ENCODE measurements at places on chromosomes 2 and 18. TPM values are rescaled to one million over a fixed set of nuclear protein-coding genes. Genes with fewer than 3 reads are reported as not detected.

Gene IMPA2
- polyA plus RNA-seq = 10.2 TPM

Gene GCG
- not detected for polyA plus RNA-seq

Gene TMEFF2
- 85.6 TPM for polyA plus RNA-seq

Gene GLI2
- 9.9 TPM for polyA plus RNA-seq

Gene GCA
- polyA plus RNA-seq = 32.3 TPM

Gene SKA1
- polyA plus RNA-seq = 3.7 TPM

Gene CHPF
- polyA plus RNA-seq = 86.6 TPM

Gene TNFAIP6
- polyA plus RNA-seq = 0.60 TPM

Gene MSTN
- polyA plus RNA-seq = 2.1 TPM

Gene KCNK3
- polyA plus RNA-seq = 36.0 TPM

Gene OSGEPL1
- 17.4 TPM for polyA plus RNA-seq

Gene LINC00305
- not detected for polyA plus RNA-seq

Gene TXNDC9
- polyA plus RNA-seq = 39.2 TPM

Gene WDFY1
- 36.4 TPM for polyA plus RNA-seq

Gene CXCR1
- polyA plus RNA-seq = not detected
